Non-pigmented ciliary epithelial cell (primary cell): ENCODE measurements at places on chromosomes 2 and 18.

DNA sequence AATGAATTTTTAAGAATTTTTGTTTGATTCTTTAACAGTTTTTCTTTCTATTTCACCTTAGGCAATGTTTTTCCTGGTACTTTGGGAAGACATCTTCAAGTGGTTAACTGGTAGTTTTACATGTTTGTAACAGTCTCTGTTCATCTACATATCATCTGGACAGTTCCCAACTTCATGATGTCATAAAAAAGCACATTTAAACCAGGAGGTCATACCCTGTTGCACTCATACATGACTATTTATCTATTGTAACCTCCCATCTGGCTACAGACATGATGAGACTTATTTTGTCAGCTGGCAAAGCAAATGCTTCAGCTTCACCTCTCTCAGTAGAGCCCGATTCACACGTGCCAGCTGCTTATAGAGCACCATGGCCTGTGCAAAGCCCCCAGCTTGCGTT is 99.8 kb upstream of the YPEL5 start:
- DNase-seq = no peak

DNA sequence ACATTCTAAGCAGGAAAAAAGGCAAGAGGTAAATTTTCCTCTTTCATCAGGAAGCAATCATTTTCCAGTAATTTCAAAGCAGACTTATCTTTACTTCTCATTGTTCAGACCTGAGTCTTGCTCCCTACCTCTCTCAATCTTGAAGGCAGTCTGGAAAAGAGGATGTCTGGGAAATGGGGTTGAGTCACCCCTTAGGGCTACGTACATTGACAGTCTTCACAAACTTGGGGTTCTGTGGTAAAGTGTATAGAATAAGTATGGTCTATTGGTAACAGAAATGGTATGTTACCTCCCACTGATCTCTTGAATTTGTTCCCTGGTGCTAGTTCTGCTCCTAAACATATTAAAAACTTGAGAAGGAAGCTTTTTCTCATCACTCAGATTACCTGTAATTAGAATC is 361.3 kb downstream of the SS18 start:
- no peak for DNase-seq

DNA sequence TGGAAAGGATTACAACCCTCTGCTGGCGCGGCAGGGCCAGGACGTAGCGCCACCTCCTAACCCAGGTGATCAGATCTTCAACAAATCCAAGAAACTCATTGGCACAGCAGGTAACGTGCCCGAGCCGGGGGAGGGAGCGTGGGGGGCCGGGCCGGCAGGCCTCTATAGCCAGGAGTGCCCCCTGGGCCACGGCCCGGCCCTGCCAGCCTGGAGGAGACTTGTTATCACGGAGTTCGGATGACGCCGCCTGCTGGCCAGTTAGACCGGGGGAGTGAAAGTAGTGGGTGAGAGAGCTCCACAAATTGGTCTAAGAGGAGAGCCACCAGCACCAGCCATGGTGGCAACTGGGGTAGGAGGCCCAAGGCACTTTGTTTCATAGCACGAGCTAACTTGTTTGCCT is 8.6 kb upstream of the TMEM214 start:
- no peak for DNase-seq

- DNase-seq = no peak
Observed at GRCh38 chr2:30149513-30149912, 2.7 kb downstream of the YPEL5 start.

DNA sequence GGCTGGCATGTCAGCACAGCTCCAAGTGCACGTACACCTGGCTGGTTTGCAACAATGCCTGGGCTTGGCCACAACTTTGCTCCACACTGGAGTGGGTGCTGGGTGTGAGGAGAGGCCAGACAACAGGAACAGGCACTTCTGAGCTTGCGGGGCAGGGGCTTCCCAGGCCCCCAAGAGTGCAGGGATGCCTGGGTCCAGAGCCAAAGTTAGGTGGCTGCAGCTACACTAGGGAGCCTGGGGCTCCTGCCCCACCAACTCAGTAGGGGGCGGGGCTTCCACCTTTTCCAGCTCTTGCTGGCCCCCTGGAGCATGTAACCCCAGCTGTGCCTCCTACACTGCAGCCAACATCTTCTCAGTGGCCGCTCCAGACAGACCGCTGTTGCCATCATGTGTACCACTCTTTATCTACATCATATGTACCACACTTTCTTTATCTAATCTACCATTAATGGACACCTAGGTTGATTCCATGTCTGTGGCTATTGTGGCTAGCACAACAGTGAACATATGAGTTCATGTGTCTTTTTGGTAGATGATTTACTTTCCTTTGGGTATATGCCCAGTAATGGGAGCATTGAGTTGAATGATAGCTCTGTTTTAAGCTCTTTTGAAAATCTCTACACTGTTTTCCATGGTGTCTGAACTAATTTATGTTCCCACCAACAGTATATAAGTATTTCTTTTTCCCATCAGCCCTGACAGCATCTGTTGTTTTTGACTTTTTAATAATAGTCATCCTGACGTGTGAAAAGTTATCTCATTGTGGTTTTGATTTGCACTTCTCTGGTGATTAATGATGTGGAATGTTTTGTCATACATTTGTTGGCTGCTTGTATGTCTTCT is 87.9 kb downstream of the ZNF804A start:
- DNase-seq = no peak

DNA sequence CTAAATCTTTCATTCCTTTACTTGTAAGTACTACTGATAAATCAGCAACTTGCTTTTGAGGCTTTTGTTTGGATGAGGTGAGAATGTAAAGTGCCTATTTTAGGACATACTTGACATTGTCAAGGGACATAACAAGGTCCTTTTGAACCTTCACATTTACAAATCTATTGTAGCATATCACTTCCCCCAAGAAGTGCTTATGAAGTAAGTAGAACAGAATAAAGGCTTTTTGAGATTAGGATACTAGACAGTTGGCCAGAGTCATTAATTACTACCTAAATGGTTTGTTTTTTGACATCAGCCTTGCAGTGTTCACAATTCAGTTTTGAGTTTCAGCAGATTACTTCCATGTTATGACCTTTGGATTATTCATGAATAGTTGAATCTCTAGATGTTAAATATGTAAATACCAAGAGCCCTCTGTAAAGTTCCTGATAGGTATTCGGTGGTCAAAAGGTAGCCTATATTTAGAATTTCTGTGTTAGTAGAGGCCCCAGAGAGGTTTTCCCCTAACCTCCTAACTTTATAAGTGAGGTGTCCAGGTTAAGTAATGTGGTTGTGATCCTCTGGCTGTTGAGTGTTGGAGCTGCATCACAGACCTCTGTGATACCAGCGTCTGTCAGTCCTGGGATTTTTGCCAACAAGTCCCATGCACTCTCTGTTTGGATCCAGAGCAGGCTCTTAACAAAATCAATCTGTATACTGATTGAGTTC is 67.2 kb downstream of the LCLAT1 start:
- DNase-seq = peak; percentile 22

DNA sequence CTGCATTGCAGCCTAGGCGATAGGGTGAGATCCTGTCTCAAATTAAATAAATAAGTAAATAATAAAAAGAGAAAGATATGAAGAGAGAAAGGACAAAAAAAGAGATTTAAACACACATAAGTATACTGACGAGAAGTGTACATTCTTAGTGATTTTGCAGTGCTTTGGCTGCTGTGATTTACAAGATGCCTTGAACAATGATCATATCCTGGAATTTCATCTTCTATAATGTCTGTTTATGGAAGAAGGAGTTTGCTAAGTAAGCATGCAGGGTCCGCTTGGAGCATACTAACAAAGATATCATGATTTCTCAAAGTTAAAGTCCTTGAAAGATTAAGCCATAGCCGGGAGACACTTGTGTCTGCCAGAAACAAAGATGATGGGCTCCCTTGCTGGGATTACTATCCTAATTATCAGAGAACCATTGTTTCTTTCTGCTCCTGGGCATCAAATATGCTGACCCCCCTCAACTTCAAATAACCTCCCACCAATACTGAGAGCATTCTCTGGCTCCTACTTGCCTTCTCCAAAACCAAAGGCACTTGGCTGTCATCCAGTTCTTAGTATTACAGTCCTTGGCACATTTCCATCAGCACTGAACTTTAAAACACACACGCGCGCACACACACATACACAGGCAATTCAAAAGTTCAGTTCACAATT is 47.5 kb upstream of the STAM2 start:
- peak; percentile 81 for DNase-seq

- no peak for DNase-seq
Observed at GRCh38 chr18:14221689-14222088, 89.5 kb upstream of the ZNF519 start.

- DNase-seq = no peak
Observed at GRCh38 chr18:22167091-22167470, 2.3 kb upstream of the GATA6 start.
